ENCODE measurements at places on chromosomes 4 and X. TPM values are rescaled to one million over a fixed set of nuclear protein-coding genes. Genes with fewer than 3 reads are reported as not detected.

GRCh38 chr4:106602711-106603110, 234.1 kb upstream of the GIMD1 start:
- H3K27ac ChIP-seq = no peak overlapping the region
- no peaks in the 10 kb centered on the region for H3K27me3 ChIP-seq
- H3K4me1 ChIP-seq = peaks cover 2% of the 10 kb centered on the region

GRCh38 chrX:151974336-151975227, at the start of gene GABRE:
Gene GABRE, minus strand, starts transcription at chrX:151974676. Its CDS starts 51 bp downstream, at chrX:151974625.
- H3K4me1 ChIP-seq = no peaks in the 10 kb centered on the region
- no peaks in the 10 kb centered on the region for H3K36me3 ChIP-seq
- H3K27me3 ChIP-seq = peaks cover 46% of the 10 kb centered on the region

DNA sequence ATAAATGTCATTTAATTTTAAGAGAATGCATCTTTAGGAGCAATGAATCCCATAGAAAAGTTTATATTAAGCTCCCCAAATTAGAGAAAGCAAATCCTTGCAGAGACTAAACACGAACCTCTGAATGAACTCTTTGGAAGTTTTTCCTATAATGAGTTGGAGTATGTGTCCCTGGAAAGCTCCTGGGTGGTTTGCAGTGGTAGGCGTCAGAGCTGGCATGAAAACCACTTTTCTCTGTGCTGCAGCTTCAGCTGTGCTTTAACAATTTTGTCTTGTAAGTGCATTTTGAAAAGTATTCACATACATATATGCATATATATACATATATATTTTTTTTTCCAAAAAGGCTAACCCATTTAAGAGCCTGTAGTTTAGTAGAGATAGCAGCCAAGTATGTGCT, 148.7 kb upstream of the TBC1D9 start:
- H3K27ac ChIP-seq = no peak overlapping the region
- peaks cover 6% of the 10 kb centered on the region for H3K36me3 ChIP-seq
- no peak for DNase-seq
- no peak overlapping the region for H3K4me3 ChIP-seq
- no peaks in the 10 kb centered on the region for H3K27me3 ChIP-seq
- peaks cover 15% of the 10 kb centered on the region for H3K4me1 ChIP-seq

- no peaks in the 10 kb centered on the region for H3K36me3 ChIP-seq
- H3K4me3 ChIP-seq = no peak overlapping the region
- peaks cover 3% of the 10 kb centered on the region for H3K27me3 ChIP-seq
- DNase-seq = no peak
These were observed 17.8 kb downstream of the GAB3 start for GRCh38 chrX:154733066-154733425.

DNA sequence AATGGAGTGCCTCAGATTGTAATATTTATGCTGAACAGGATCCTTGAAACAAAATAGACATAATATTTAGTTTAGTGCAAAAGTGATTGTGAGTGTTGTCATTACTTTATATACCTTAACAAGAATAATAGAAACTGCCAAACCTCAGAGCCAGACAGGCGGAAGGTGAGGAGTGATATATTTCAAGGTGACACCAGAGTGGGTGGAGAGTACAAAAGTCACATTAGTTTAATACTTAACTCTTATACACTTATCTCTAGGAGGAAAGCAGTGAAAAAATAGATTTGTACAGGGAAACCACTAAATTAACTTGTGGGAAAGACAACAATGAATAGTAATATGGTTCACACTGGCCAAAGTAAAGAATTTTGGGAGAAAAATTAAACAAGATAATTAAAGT, 342.8 kb upstream of the NDST4 start:
- H3K4me1 ChIP-seq = no peaks in the 10 kb centered on the region
- no peak overlapping the region for H3K27ac ChIP-seq
- no peaks in the 10 kb centered on the region for H3K36me3 ChIP-seq
- no peak for DNase-seq
- no peaks in the 10 kb centered on the region for H3K27me3 ChIP-seq
- H3K4me3 ChIP-seq = no peak overlapping the region

- H3K4me3 ChIP-seq = no peak overlapping the region
- H3K4me1 ChIP-seq = no peaks in the 10 kb centered on the region
- no peak overlapping the region for H3K27ac ChIP-seq
- no peaks in the 10 kb centered on the region for H3K36me3 ChIP-seq
- DNase-seq = no peak
These were observed 225.5 kb downstream of the PDGFC start for GRCh38 chr4:156746111-156746510.

- H3K4me3 ChIP-seq = no peak overlapping the region
- H3K27ac ChIP-seq = no peak overlapping the region
- no peaks in the 10 kb centered on the region for H3K27me3 ChIP-seq
- DNase-seq = no peak
- H3K4me1 ChIP-seq = no peaks in the 10 kb centered on the region
These were observed 76.8 kb downstream of the RNF150 start for GRCh38 chr4:141056473-141056872.

DNA sequence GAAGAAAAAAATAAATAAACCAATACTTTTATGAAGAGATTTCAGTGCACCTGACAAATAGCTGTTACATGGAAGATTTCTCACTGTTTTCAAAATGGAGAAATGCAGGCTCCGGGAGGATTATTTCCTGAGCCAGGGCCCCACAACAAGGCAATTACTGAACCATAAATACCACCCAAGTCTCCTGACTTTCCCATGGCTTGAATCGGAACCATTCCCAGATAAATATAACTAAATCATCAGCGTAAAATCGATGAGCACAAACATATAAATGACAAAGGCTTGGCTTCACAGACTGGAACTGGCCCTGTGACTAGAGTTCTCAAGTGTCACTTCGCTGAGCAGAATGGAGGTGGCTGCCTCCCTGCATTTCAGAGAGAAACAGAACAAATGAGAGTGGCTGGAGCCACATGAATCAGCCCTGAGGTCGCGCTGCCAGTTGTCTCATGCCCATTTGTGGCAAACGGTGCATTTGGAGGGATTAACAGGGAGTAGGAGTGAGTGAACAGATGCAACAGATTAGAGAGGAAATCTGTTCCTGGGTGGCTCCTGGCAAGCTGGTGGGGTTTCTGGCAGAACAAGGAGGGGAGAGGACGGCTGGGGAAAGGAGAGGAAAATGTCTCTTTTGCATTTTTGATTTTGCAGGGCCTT, 57.3 kb upstream of the STIM2 start:
- H3K4me3 ChIP-seq = no peak overlapping the region
- no peak for DNase-seq
- no peaks in the 10 kb centered on the region for H3K27me3 ChIP-seq
- H3K36me3 ChIP-seq = peaks cover 6% of the 10 kb centered on the region
- peaks cover 9% of the 10 kb centered on the region for H3K4me1 ChIP-seq
- H3K27ac ChIP-seq = peak overlapping the region; percentile 88

Gene TCEAL6
- not detected for total RNA-seq

Gene SMR3B
- not detected for total RNA-seq

All from progenitor cell of endocrine pancreas (in vitro differentiated cells).